ENCODE measurements at places on chromosomes 4 and X.

DNA sequence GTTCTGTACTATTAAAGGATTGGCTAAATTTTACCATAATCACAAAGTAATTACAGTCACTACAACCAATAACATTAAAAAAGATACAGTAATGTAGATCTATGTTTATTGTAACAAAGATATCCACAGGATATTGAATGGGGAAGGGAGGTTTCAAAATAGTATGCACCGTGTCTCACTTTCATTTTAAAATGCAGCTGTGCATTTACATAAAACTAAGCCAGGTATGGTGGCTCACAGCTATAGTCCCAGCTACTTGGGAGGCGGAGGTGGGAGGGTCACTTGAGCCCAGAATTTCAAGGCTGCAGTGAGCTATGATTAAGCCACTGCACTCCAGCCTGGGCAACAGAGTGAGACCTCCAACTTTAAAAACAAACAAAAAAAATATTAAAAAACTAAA is 8.5 kb downstream of the SRP72 start:
- no peak for DNase-seq

DNA sequence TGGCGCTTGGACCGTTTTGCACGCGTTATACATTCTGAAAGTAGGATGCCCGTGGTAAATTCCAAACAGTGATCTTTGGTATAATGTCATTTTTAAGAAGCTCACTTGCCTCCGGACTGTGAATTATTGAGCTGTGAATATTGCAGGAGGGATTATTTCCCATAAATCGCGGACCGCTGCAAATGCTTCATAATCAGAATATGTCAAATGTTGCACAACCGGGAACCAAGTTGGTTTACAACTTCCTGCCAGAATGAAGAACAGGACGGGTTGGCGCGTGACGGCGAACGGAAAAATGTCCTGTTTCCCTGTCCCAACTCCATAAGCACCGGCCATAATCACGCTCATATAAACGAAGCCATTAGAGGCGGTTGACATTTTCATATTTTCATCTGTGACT is 67.6 kb downstream of the SHOX start:
- DNase-seq, result no peak

DNA sequence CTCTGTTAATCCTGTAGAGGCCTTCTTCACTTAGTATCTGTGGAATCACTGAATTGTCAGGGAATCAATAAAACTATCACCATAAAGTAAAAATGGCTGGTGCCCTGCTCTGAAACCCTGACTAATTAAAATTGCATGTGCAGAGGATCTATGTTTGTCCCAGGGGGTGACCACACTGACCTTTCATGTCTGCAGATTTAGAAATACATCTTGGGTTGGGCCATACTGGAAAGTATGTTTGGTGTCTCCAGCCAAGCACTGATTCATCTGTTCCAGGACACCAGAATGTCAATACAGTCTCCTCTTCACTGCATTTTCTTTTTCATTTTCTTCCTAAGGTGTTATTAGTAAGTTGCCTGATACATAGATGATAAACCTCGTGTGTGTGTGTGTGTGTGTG is 490.9 kb upstream of the INTU start:
- DNase-seq, result no peak

- no peak for DNase-seq
Measured at GRCh38 chr4:152613841-152614721, 65.7 kb downstream of the TMEM154 start.

DNA sequence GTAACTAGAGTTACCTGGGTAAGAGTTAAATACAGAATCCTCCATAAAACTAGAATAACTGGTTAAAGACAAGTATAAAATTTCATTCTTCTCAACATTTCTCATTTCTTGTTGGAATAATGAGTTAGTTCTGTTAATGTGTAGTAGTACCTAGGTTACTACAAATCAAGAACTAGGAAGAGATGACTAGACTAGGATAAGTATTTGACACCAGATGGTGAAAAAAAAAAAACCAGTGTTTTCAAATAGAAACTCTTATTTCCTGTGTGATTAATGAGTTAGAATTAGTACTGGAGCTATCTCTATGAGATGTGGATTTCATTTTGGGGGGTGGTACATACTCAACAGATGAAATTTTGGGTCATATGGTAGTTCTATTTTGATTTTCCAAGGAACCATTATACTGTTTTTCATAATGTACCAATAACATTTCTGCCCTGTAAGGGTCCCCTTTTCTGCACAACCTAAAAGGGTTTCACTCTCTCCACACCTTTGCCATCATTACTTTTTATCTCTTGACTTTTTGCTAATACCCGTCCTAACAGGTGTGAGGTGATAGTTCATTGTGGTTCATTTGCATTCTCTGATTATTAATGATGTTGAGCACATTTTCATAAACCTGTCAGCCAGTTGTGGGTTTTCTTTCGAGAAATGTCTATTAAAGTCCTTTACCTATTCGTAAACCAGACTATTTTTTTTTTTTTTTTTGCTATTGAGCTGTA is 1.7 kb upstream of the VCX start:
- no peak for DNase-seq

GRCh38 chrX:136039968-136040367 is 54.7 kb downstream of the SLC9A6 start:
- DNase-seq, result no peak

DNA sequence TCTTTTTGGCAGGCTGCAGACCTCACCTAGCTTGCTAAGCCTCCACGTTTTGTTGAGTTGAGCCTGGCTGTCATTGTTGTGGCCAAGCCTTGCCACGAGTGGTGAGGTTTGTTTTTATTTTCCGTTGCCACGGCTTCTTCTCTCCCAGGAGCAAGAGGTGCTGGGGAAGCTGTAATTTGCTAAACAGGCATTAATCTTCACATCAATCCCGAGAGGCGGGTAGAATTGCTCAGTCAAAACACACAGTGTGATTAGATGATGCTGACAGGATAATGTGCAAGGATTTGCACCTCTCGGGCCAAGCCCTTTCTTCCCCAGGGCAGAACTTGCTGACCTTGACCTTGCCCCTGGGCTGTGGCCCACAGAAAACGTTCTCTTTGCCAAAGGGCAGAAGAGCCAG is 72.2 kb upstream of the ATP6AP2 start:
- DNase-seq, result no peak

DNA sequence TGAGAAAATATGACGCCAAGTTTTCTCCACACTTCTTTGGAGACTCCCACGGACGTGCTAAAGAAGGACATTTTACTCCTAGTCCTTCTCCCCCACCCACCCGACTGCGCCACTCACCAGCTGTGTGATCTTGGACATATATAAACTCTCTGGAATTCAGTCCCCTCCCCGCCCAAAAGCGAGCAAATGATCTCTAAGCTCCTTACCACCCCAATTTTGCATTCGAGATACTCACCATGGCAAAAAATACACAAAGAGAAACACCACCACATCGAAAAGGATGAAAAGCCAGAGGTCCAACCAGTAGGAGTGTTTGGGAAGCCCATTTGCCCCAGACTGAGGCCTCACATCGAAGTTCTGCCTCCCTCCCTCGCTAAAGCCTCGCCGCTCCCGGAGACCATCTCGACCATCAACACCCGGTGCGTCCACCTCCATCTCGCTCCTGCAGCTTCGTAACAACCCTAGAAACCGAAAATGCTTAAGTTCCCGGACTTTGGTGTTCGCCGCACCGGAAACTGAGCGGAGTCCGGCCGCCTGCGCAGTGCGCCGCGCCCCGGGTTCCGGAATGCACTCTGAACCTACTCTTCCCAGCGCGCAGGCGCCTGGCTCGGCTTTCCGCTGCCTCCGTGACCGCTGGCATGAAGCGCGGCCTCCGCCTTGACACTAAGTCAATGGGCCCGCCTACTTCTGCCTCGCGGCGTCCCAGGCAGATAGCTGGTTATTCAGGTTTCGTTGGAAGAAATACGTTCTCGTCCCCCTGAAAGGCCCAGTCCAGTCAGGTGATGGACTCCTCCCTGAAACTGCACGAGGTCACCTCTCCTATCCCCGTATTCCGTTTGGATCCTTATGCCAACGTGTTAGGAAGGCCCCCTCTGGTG is 21.6 kb downstream of the FABP2 start:
- DNase-seq, result peak; percentile 83
